A549 (cell line): ENCODE measurements at places on chromosomes 4 and X.

- DNase-seq, result peak; percentile 18
These were observed 113.0 kb upstream of the VAMP7 start for GRCh38 chrX:155767876-155768769.

DNA sequence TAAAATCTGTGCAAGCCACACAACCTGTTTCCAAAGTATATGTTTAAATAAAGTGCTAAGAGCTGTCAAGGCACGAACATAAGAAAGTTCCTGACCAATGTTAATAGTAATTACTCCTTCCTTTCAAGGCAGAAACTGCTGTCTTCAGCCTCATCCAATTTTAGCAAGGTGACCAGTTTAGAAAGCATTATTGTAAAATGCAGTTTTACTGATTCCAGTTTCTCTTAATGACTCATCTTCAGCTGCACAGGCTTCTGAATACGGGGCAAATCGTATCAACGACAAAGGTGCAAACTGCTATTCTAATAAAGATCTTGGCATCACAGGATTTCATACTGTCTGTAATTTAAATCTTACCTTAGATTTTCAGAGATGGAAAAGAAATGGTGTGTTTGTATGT, 87.5 kb downstream of the PPP3CA start:
- DNase-seq, result no peak

DNA sequence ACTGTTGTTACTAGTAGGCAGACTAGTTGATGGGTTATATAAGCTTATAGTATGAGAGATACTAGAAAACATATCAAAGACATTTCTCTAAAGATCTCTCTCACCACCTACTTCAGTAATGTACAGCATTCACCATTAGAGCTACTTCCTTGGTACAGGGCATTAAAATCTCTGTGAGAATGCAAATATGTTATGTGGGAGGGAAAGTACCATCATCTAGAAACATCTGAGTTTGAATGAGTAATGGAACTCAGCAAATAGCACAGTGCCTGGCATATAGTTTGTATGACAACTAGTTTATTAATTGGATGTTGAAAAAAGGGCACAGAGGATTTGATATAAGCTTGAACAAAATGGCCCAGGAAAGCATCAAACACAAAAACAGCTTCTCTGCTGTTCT, 211.1 kb downstream of the GLUD2 start:
- DNase-seq, result no peak

- peak; percentile 46 for DNase-seq
These were observed 175.3 kb downstream of the TSPAN5 start for GRCh38 chr4:98482847-98483806.

DNA sequence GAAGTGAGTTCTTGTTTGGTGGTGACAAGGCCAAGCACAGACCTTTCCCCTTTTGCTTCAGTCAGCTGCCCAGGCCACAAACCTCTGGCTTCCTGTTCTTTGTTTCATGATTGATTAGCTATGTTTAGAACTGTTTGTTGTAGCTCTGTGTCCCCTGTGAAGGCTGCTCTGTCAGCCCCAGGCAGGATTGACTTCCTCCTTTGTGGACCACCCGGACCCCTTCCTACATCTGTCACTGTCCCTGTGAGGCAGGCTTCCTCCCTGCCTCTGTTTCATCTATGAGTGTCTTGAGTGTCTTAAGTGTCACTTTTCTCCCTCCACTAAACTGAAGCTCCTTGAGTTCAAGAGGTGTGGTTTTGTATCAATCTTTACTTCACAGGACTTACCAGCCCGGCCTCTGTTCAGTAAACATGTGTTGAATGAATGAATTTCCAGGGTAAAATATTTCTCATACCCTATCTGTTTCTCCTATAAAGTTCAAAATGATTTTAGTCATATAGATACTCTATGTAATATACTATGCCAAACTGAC, 83.5 kb downstream of the ZNF674 start:
- DNase-seq, result no peak

- peak; percentile 25 for DNase-seq
These were observed 159.4 kb downstream of the OPHN1 start for GRCh38 chrX:68273887-68274286.

DNA sequence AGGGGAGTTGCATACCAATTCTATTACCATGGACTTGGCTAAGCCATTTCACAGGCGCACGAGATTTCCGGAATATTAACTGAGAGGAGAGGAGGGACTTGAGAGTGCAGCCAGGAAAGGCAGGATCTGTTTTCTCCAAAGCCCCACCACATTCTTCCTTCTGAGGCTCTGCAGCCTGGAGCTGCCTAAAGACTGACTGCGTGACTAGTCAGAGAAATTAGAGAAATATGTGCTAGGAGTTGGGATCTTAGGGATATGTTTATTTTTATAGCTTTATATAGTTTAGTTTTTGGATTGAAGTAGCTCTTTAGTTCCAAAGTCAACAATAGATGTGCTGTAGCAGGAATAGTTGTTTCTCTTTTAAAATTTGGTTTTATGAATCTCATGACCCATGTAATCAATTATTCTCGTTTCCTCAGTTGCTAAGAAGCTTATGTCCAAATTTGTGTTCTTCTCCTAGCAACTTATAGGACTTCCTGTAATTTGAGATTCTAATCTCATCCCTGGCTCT, 300.1 kb upstream of the DDX53 start:
- DNase-seq, result no peak

GRCh38 chr4:107349266-107349665, 313.2 kb upstream of the DKK2 start:
- DNase-seq, result no peak

- DNase-seq, result no peak
These were observed 63.5 kb downstream of the MAD2L1 start for GRCh38 chr4:120003193-120003592.

GRCh38 chrX:48035891-48036290, 29.1 kb downstream of the SPACA5 start:
- no peak for DNase-seq

DNA sequence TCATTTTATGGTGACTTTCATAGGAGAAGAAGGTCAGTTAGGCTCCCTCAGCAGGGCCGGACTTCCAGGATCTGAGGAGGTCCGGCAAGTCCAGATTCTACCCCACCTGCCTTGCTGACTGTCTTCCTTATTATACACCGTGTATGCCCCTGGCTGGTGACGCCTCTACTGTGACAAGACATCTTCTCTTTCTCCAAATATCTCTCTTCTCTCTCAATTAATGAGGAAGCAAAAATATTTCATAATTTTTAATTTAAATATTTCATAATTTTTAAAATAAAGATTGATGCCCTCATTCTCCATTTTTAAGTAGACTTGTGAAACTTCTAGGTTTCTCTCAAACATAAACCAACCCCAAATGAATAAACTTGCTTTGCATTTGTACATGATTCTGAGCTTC, 202.5 kb downstream of the NSUN7 start:
- no peak for DNase-seq

DNA sequence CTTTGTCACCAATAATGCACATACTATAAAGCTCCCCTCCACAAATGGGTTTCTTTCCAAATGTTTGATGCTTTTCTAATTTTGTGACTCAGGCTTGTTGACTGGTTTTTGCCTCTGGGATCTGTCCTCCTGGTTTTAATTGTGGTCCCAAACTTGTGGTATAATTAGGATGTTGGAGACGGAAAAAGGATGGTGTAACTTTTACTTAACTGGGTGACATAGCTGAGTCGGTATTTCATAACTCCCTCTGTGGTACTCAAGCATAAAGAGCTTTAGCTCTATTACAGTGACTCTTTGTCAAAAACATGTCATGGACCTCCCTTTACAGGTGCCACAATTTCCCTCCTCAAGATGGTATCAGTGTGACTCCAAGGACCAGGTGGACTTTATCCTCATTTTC, 119.7 kb upstream of the RBPJ start:
- DNase-seq, result no peak

DNA sequence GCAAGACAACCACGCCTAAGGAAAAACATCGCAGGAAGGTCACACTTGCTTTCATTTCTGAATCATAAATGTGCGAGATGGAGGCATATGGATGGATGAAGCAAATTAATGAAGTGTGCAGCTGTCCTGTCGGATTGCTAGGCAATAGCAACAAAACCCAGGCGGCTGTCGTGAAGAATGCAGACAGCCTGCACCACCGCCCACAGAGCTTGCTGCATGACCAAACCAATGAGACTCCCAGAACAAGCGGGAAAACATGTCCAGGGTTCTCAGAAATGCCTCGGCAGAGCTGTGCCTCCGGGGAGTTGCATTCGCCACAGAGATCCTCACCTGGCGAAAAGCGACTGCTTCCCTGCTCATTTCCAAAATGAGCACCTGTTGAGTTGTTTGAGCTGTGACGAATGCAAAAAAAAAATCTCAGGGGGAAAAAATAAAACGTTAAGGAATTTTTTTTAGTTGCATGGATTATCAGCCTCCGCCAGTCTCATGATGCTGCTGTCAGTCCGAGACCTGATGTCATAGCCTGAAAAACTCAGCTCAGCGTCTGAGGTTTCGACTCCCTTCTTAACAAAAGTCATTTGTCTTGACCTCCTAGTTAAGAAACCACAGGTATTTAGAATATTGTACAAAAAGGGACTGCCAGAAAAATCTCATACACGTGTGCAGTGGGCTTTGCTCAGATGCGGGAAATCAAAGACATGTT, 155.5 kb upstream of the MXRA5 start:
- DNase-seq, result no peak

DNA sequence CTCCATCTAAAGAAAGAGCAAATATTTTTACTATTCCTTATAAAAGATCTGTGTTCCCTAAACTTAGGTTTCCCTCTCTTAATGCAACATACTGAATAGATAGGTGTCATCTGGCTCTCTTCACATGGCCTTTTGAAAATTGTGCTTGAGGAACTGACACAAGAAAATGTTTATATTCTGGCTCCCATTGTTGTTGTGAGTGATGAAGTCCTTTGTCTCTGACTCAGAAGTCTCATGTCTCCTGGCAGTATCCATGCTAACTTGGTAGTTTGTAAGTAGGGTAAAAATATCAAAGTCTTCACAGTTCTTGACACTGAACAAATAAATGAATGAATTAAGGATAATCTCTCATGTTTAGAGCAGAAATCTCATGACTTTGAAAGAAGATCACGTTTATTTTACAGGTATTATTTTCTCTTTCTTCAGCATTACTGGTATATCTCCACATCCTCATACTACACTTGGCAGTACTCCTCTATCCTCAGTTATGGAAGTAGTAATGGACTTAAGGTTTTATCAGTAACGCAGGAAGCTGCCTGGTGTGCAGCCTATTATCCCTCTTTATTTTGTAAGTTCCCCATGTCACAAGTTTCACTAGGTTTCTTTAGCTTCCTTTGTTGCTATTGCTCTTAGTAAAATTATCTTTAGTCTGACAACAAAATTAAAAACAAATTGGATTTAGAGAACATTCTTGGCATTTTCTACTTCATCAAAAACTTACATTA, 14.2 kb upstream of the PABPC4L start:
- DNase-seq, result no peak

- DNase-seq, result no peak
These were observed 32.6 kb upstream of the GIMD1 start for GRCh38 chr4:106401157-106401556.

DNA sequence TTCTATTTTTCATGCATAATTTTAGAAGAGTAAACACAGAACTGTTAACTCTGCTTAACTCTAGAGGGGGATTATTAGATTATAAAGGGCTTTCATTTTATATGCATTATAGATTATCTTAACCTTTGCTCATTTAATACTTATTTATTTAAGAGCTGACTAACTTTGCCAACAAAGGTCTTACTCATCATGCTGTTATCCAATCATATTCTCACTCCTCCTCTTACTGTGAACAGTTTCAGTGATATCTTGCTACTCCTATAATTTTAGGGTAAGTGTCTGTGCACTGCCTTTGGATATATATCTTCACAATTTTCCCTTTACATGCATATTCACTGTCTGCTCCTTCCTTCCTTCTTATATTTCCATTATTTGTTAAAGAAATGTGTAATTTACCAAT, 1814.9 kb downstream of the STIM2 start:
- DNase-seq, result no peak

DNA sequence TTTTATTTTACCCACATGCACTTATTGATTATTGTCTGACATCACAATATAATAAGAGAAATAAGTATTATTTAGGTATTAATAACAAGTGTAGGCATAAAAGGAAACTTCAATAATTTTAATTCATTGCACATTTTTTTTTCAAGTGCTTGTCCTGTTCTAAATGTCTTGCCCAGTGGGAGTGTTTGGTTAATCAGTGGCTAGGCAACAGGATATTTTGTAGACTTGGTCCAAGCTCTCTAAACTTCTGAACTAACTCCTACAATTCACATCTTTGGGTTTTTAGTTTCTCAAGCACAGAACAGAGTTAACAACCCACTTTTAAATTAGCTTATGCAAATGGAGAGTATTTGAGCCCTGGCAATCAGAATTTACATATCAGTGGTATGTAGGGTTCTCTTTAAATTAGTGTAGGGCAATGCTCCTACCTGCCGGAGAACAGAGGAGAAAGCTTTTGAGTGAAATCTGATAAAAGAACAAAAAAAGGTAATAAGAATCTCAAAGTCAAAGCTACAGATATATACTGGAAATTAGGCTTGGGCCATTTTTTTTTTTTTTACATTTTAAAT, 353.5 kb downstream of the ADGRL3 start:
- no peak for DNase-seq

DNA sequence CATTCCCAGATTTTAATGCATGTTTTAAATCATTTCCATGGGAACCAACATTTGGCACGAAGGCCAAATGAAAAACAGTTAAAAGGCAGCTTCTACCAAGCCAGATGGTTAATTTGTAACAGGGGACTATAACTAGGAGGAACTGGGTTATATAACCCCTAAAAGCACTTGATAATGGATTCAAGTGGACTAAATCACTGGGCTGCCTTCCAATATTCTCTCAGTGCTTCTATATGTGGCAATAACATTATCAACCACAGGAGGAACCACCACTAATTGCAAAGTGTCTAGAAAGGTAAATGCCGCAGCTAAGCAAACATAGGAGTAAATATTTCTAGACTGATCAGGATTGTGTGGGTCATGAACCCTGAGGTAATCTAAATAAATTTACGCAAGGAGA, 391.5 kb downstream of the UBE2NL start:
- DNase-seq, result no peak

DNA sequence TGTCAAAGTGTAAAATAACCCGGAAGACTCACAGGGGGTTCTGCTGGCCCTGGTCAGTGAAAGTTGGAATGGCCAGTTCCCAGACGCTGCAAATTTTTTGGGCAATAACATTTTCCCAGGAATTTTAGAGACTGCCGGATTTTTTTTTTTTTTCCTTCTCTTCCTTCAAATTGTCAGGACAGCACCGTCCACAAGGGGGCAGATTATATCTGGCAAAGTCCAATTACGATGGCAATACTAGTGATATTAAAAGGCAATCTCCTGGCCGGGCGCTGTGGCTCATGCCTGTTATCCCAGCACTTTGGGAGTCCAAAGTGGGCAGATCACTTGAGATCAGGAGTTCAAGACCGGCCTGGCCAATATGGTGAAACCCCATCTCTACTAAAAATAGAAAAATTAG, 20.5 kb downstream of the SLC25A5 start:
- DNase-seq, result no peak
